Progenitor cell of endocrine pancreas (in vitro differentiated cells): ENCODE measurements at places on chromosomes 2 and 18.

DNA sequence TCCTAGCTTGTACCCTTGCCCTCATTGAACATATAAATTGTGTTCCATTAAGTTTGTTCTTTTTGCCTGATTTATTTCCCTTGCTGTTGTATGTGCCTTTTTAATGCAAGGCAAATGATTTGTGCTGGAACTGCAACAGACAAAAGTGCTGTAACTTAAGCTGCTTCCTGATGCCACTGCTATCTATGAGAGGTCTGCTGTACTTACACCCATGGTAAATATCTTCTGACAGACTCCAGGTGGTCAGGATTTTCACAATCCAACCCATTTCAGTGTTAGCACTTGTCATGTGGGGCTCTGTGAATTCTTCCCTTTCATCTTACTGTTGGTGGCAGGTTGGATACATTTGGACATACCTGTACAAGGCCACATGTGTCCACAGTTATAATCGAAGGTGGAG is 63.5 kb downstream of the ARHGAP15 start:
- no peak overlapping the region for H3K4me3 ChIP-seq
- no peak overlapping the region for H3K27ac ChIP-seq
- H3K36me3 ChIP-seq = no peaks in the 10 kb centered on the region
- no peaks in the 10 kb centered on the region for H3K4me1 ChIP-seq
- H3K27me3 ChIP-seq = no peaks in the 10 kb centered on the region
- DNase-seq = no peak

DNA sequence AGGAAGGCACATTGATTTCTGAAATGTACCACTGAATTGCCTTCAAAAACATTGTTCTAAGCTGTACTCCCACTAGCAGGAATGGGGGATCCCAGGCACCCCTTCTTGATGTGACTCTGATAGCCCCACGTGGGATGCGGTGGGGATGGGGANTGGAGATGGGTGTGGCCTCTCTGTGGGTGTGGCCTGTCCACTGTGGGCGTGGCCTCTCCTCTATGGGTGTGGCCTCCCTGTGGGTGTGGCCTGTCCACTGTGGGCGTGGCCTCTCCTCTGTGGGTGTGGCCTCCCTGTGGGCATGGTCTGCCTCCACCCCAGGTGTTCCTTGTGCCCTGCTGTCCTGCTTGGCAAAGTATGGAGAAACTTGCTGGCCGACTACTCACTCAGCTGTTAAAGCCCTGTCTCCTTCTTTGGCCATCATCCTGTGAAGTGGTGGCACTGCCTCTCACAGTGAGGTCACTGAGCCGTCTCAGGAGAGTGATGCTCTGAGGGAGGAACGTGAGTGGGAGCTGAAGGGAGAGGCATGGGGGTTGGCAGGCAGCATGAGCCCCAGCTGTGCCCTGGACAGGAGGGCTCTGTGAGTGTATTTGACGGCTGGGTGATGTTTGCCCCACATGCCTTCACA is 6.7 kb upstream of the PARD6G start:
- no peaks in the 10 kb centered on the region for H3K36me3 ChIP-seq
- H3K27ac ChIP-seq = no peak overlapping the region

GRCh38 chr2:108787216-108787541 is 608 bp downstream of the CCDC138 start:
- H3K36me3 ChIP-seq = peaks cover 11% of the 10 kb centered on the region
- H3K27ac ChIP-seq = peak overlapping the region; percentile 93
- H3K4me1 ChIP-seq = peaks cover 8% of the 10 kb centered on the region
- H3K27me3 ChIP-seq = no peaks in the 10 kb centered on the region

- H3K4me1 ChIP-seq = peaks cover 4% of the 10 kb centered on the region
- no peaks in the 10 kb centered on the region for H3K36me3 ChIP-seq
- H3K27ac ChIP-seq = no peak overlapping the region
- no peak for DNase-seq
- no peaks in the 10 kb centered on the region for H3K27me3 ChIP-seq
- H3K4me3 ChIP-seq = no peak overlapping the region
Observed at GRCh38 chr18:54260396-54261072, 8.8 kb upstream of the POLI start.

DNA sequence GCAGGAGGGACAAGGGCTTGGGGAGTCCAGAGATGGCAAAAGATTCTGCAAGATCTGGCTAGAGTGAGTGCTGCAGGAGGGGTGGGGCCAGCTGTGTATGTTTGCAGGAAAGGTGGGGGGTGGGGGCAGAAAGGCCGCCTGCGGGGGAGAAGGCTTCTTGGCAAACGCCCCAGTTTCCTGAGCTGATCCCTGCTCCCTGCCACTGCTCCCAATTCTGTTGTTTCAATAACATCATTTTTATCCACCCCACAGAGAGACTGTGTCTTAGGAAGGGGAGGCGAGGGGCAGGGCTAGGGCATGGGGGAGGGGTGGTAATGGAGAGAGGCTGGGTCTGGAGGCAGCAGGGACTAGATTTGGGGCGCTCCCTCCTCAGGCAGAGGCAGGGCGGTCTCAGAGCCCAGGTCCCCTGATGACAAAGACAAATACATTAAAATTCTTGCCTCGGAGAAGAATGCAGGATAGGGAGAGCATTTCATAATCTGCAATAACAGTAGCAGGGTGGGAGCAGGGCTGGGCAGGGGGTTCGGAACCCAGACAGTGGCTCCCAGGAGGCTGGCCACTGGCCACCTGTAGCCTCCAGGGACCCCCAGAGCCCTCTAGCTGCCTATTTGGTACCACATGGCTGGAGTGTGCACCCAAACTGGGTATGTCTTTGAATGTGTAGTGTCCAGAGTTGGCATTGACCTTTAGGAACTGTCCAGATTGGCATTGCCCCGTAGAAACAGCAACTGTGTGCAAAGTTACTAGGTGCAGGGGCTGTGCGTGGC is 2.1 kb upstream of the WNT6 start:
- H3K27me3 ChIP-seq = peaks cover 90% of the 10 kb centered on the region
- H3K36me3 ChIP-seq = no peaks in the 10 kb centered on the region
- peaks cover 11% of the 10 kb centered on the region for H3K4me1 ChIP-seq
- no peak overlapping the region for H3K27ac ChIP-seq

DNA sequence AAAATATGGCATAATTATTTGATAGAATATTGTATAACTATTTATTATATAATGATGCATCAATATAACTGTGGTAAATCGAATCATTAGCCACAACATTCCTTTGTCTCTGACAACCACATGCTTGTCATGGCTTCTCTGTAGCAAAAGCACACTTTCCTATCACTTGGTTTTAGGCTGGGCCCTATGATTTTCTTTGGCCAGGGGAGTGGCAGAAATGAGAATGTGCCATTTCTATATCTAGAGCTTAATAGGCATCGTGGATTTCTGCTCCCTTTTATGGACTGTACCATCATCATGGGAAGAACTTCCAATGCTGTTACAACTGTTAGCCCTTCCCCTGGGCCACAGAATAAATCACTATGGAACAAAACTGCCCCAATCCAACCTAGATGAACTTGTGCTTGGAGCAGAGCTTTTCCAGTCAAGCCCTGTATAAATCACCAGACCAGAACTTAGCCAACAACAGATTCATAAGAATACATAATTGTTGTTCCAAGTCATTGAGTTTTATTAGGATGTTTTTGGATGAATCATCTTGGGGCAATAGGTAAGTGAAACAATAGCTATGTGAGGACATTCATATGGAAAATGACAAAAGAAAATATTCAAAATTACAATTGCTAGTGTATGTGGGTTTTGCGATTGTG is 715.8 kb downstream of the ERBB4 start:
- no peak overlapping the region for H3K27ac ChIP-seq
- H3K4me3 ChIP-seq = no peak overlapping the region
- H3K36me3 ChIP-seq = peaks cover 3% of the 10 kb centered on the region
- H3K27me3 ChIP-seq = no peaks in the 10 kb centered on the region

GRCh38 chr2:237025090-237025865 is 60.4 kb upstream of the COPS8 start:
- H3K36me3 ChIP-seq = no peaks in the 10 kb centered on the region
- H3K4me1 ChIP-seq = no peaks in the 10 kb centered on the region
- H3K27ac ChIP-seq = no peak overlapping the region
- DNase-seq = no peak

DNA sequence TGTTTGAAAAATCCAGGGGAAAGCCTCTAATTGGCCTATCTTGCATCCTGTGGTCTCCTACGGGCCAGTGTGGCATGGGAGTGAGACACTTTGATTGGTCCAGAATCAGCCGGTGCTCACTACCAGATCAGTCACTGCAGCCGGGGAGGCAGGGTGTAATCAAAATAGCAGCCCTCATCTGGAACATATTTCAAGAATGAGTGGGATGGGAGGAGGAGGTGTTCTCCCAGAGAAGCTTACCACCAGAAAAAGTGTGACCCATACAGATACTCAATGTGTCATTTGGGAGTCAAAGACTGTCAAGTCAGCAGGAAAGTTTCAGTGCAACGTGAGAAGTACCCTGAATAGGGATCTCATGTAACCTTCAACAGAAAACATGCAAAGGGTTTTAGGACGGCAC is 393.9 kb upstream of the SLC14A2 start:
- no peak overlapping the region for H3K27ac ChIP-seq
- DNase-seq = no peak
- H3K36me3 ChIP-seq = no peaks in the 10 kb centered on the region
- H3K27me3 ChIP-seq = no peaks in the 10 kb centered on the region
- H3K4me1 ChIP-seq = peaks cover 11% of the 10 kb centered on the region

DNA sequence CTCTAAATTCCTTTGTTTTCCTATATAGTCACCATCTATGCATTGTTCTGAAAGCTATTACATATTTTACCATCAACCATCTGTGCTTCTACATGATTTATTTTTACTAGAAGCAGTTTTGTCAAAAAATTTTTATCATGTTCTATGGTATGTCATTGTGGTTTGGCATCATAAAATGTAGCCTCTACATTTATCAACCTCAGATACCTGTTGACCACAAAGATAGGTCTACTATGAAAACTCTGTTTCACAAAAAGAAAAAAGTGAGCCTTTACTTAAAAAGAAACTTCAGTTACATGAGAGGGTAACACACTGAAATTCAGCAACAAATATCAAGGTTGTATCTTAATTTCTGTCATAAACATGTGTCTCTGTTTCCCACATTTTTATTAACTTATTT is 3.7 kb downstream of the BCL2 start:
- H3K27ac ChIP-seq = no peak overlapping the region
- DNase-seq = no peak
- peaks cover 37% of the 10 kb centered on the region for H3K27me3 ChIP-seq

DNA sequence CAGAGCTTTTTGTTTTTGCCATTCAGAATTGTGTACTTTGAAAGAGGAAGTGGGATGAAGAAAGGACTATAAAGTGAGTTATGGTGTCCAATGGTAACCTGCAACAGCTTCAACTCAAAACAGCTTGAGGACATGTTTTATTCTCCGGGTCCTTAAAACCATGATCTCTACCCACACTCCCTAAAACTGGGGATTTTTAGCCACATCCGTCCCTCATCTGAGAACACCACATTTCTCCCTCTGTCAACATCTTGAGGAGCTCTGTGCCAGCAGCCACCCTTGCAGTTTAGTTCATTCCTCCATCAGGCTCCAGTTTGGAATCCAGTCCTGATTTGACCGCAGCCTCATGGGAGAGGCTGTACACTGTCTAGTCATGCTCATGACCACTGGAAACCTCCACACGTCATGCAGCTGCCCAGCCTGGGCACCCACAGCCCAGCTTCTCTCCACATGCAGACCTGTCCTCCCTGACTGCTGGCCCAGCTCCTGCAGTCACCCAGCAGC is 62.6 kb downstream of the C18orf63 start:
- no peaks in the 10 kb centered on the region for H3K4me1 ChIP-seq
- no peak overlapping the region for H3K4me3 ChIP-seq
- no peaks in the 10 kb centered on the region for H3K27me3 ChIP-seq
- H3K36me3 ChIP-seq = no peaks in the 10 kb centered on the region
- DNase-seq = no peak
